ENCODE measurements at places on chromosomes 1 and 21.

- DNase-seq = no peak
Observed at GRCh38 chr1:59408608-59409240, 111.8 kb downstream of the FGGY start.

DNA sequence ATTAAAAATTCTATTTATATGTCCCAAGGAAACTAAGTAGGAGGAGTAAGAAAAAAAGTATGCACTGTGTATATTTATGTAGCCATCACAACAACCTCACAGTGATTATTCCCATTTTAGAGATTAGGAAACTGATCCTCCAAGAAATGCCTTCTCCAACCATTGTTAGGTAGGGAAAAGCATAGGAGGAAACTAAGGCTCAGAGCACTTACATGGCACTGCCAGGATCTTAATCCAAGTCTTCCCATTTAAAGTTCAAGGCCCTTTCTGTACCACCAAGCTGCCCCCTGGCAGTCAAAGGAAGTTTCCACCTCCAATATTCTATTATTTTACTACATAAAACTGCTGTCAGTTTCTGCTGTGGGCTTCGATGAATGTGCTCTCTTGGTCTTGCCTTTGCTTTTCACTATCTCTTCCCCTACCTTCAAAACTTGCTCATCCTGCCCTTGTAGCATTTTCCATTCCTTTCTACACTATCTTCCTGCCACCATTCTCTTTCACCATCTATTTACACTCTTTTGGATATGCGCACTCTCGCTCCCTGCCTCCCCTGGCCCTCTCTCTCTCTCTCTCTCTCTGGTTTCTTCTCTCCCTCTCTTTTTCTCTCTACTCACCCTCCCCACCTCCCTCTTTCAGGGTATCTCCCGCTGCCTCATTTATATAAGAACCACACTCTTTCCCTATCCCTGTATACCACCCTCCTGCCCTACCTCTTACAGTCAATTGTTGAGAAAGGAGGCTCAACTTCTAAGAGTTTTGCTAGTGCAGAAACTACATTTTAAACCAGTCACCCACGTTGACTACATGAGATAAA, 34.0 kb downstream of the PUM1 start:
- DNase-seq = no peak

DNA sequence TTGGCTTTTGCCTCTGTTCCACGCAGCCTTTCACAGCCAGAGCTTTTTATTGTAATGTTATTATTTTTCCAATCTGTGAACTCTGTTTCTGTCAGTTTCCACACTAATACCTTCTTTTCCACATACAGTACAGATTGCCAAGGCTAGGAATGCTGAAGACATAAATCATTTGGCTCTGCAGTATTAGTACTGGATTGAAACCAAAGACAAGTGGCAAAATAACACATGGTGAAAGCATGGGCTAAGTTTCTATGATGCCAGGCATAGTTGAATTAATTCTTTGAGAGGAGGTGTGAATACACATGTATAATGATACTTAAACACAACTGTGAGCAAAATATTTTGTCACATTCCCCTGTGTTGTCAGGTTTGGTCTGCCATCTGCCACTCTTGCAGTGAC, 73.5 kb downstream of the TMEM200B start:
- no peak for DNase-seq

- DNase-seq = no peak
Observed at GRCh38 chr1:114756009-114756892, 1.5 kb downstream of the CSDE1 start.

GRCh38 chr1:202107801-202108731, 14.7 kb upstream of the GPR37L1 start:
- peak; percentile 19 for DNase-seq

DNA sequence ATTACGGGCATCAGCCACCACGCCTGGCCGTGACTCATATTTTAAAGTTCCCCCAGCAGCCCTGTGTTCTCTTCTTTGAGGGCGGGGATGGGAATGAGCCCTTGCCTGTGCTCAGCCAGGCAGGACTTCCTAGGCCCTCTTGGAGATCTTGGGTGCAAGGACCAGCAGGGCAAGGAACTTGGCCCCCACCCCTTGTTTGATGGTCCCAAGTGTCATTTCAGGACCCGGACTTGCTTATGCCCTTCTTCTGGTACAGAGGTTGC, 9.3 kb downstream of the RASSF5 start:
- DNase-seq = no peak

GRCh38 chr1:147124266-147124665, 48.0 kb downstream of the PRKAB2 start:
- peak; percentile 40 for DNase-seq

GRCh38 chr1:200786788-200787187, 48.1 kb downstream of the CAMSAP2 start:
- no peak for DNase-seq

DNA sequence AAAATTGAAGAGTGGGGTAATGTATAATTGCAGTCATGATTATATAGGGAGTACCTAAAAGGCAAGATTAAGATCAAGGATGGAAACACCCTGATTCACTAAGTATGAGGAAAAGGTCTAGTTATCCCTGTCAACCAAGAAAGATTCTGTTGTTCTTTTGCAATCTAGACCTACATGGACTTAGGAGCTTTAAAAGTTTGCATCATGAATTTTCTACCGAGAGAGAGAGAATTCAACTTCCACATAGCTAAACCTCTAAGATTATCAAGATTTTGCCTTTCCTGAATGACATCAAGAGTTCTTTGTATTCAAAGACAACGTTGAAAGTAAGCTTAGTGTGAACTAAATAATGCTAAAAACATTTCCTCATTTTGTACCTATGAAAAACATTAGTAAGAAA, 78.8 kb upstream of the RBM34 start:
- no peak for DNase-seq

DNA sequence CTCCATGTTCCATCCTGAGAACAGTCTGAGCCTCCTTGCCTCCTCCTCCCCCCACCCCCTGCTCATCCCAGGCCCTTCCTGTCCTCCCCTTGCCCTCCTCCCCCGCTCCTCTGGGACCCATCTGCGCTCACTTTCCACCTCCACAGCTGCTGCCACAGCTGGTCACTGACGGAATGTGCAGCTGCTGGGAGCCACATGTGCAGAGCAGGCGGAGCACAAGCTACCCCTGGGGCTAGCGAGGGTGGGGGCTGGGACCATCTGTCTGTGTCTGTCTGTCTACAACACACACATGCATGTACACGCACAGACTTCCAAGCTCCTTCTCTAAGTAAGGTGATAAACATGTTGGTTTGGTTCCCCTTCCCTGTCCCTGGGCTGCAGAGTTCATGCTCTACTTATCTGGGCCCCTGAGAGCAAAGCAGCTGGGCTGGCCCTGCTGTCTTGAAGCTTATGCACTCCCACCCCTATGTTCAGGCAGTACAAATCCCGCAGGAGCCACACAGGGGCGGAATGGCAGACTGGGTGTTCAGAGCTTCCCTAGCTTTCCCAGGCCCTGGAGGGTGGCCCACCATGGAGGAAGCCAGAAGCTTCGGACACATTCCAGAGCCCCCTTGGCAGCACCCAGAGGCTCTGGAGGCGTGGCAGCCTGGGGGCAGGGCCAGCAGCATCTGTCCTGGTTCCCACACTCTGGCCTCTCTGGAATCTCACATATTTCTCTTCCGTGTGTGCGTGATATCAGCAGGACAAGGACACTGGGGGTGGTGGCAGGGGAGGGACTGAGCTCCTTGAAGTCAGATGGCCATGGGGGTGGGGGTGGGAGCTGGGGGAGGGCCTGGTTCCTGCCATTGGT, 7.0 kb upstream of the HEYL start:
- DNase-seq = no peak

DNA sequence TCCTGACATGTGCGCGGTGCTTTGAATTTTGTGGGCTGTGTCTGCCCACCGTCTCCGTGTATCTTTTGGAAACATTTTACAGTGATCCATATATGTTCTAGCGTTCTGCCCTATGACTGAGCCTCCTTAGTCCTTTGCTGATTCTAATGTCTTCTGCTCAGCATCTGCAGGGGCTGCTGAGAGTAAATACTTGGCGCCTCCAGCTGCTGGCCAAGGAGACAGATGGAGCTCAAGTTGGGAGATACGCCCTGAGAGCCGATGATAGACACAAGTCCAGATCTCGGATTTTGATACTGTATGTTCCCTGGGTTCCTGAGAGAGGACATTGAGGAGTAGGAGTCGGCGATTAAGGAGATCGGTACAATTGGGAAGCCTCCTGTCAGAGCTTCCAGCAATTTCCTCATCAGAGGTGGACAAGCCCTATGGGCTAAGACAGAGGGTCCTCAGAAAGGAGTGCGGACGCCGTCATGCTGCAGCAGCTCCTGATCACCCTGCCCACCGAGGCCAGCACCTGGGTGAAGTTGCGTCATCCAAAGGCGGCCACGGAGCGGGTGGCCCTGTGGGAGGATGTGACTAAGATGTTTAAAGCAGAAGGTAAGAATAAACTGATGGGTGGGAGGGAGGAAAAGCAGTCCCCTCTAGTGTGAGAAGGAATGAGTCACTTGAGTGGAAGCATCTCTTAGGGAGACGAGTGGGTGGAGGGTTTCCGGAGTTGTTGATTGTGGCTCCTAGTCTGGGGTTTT, 390 bp downstream of the ZFP69B start:
- DNase-seq = peak; percentile 54

GRCh38 chr1:236253918-236254637, 27.7 kb downstream of the ERO1B start:
- DNase-seq = peak; percentile 32

GRCh38 chr1:162081316-162081715, 11.8 kb downstream of the NOS1AP start:
- DNase-seq = no peak

GRCh38 chr21:43280949-43281633, 112.3 kb downstream of the CRYAA start:
- no peak for DNase-seq

DNA sequence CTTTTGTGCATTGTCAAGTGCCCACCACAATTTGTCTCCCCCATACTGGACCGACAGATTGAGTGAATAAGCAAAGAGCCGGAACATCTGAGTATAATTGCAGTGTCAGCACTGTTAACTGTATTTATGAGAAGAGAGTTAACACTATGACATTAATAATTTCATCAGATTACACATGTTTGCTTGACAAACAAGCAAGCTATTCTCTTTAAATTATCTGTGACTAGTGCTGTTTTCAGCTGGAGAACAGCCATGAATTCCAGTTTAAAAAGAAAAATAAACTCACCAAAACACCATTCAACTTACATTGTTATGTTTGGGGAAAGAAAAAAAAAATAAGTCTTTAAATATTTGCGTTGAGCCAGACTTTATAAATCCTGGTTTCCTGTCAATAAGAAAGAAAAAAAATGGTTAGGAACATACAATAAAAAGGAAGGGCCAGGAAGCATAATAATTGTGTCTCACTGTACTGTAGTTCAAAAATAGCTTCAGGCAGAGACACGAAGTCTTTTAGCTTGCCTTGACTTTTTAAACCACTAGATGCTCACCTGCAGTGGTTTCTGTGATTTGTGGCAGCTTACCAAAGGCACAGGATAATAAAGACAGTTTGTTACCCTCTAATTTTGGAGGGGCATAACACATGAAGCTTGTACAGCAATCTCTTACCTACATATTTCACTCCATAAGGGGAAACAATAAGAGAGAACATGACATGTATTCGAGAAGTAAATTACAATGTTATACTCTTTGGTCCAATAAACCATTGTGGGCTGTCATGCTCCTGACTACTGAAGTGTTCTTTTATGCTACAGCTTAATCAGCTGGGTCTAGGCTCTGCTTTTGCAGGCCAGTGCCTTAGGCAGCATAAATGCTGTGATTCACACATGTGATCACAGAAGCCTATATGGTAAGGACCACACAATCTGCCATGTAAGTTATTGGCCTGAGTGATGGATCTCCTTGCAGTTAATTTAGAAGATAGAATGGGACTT, 302.0 kb upstream of the ADGRL2 start:
- DNase-seq = no peak

GRCh38 chr21:18148401-18148800, 96.2 kb upstream of the CHODL start:
- DNase-seq = no peak

- DNase-seq = no peak
Observed at GRCh38 chr1:2534687-2535441, 4.8 kb upstream of the HES5 start.

GRCh38 chr1:51863384-51863783, 15.1 kb downstream of the NRDC start:
- no peak for DNase-seq

- DNase-seq = no peak
Observed at GRCh38 chr21:36079671-36080070, 9.8 kb downstream of the CBR1 start.

- peak; percentile 68 for DNase-seq
Observed at GRCh38 chr1:86933562-86934377, 19.3 kb downstream of the HS2ST1 start.

DNA sequence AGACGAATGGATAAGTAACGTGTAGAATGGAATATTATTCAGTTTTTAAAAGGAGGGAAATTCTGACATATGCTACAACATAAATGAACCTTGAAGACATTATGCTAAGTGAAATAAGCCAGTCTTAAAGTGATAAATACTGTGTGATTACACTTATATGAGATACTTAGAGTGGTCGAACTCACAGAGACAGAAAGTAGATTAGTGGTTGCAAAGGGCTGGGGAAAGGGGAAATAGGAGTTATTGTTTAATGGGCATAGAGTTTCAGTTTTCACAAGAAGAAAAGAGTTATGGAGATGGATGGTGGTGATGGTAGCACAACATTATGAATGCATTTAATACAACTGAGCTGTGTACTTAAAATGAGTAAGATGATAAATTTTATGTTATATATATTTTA, 14.7 kb upstream of the AHCYL1 start:
- no peak for DNase-seq

DNA sequence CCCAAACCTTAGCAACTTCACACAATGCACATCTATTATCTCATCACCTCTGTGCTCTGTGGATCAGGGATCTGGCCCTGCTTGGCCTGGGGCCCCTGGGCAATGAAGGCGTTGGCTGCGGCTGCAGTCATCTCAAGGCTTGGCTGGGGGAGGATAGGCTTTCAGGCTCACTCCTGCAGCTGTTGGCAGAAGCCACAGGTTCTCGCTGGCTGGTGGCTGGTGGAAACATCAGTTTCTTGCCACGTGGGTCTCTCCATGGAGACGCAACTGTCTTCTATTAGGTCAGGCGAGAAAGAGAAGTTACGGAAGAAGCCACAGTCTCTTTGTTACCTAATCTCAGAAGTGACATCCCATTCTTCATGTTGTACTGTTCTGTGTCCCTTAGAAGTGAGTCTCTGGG, 3.6 kb upstream of the NPPA start:
- peak; percentile 49 for DNase-seq

GRCh38 chr1:186595969-186596368, 84.3 kb downstream of the PTGS2 start:
- no peak for DNase-seq

- no peak for DNase-seq
Observed at GRCh38 chr1:56378341-56379070, 200.9 kb downstream of the PLPP3 start.

GRCh38 chr1:171142416-171143385, 42.4 kb upstream of the FMO2 start:
- DNase-seq = no peak

Measured in hematopoietic multipotent progenitor cell treated with erythropoietin and hydrocortisone succinate and interleukin-3 and kit ligand, for 8 days (in vitro differentiated cells).